AG04450 (cell line): ENCODE measurements at places on chromosomes 7 and 10. TPM values are rescaled to one million over a fixed set of nuclear protein-coding genes. Genes with fewer than 3 reads are reported as not detected.

GATA3 gene
- 0.05 TPM in 1 of 2 replicates, not detected in the other for polyA plus RNA-seq

STAM gene
- 31.3 and 43.6 TPM in 2 replicates for polyA plus RNA-seq

C10orf62 gene
- polyA plus RNA-seq = not detected in 2 replicates

NPFFR1 gene
- polyA plus RNA-seq = 0.01 TPM in 1 of 2 replicates, not detected in the other

COX19 gene
- 6.5 and 6.8 TPM in 2 replicates for polyA plus RNA-seq

ITPRID1 gene
- polyA plus RNA-seq = not detected in 2 replicates

PALD1 gene
- 0.17 TPM in 2 replicates for polyA plus RNA-seq

C7orf33 gene
- polyA plus RNA-seq = not detected in 2 replicates

SPDYE16 gene
- polyA plus RNA-seq = not detected in 2 replicates

SFRP4 gene
- 0.04 TPM in 1 of 2 replicates, not detected in the other for polyA plus RNA-seq

GSDME gene
- polyA plus RNA-seq = 58.3 and 63.8 TPM in 2 replicates

TMEM229A gene
- polyA plus RNA-seq = not detected in 2 replicates

SLC16A12 gene
- polyA plus RNA-seq = 1.3 and 1.5 TPM in 2 replicates

NPTX2 gene
- 0.02 TPM in 1 of 2 replicates, not detected in the other for polyA plus RNA-seq

INTS15 gene
- polyA plus RNA-seq = 17.1 and 17.6 TPM in 2 replicates

SSMEM1 gene
- polyA plus RNA-seq = not detected in 2 replicates

ZNF680 gene
- 1.8 and 2.9 TPM in 2 replicates for polyA plus RNA-seq

AASS gene
- 14.5 and 16.1 TPM in 2 replicates for polyA plus RNA-seq

KCNK18 gene
- polyA plus RNA-seq = not detected in 2 replicates

AVPI1 gene
- 26.5 and 36.9 TPM in 2 replicates for polyA plus RNA-seq

IQCE gene
- 6.8 and 8.9 TPM in 2 replicates for polyA plus RNA-seq

CCDC201 gene
- not detected in 2 replicates for polyA plus RNA-seq

PLXDC2 gene
- polyA plus RNA-seq = 8.9 and 10.4 TPM in 2 replicates

CALML5 gene
- not detected in 2 replicates for polyA plus RNA-seq

TIMM23 gene
- polyA plus RNA-seq = 113 and 137 TPM in 2 replicates

RAMP3 gene
- not detected in 2 replicates for polyA plus RNA-seq
